ENCODE measurements at places on chromosomes 1 and 21. TPM values are rescaled to one million over a fixed set of nuclear protein-coding genes. Genes with fewer than 3 reads are reported as not detected.
A peak's percentile ranks its signal among the peaks of the same experiment; 100 is the strongest.

- no peak for DNase-seq
These were observed 12.1 kb downstream of the MCL1 start for GRCh38 chr1:150567341-150567716.

DNA sequence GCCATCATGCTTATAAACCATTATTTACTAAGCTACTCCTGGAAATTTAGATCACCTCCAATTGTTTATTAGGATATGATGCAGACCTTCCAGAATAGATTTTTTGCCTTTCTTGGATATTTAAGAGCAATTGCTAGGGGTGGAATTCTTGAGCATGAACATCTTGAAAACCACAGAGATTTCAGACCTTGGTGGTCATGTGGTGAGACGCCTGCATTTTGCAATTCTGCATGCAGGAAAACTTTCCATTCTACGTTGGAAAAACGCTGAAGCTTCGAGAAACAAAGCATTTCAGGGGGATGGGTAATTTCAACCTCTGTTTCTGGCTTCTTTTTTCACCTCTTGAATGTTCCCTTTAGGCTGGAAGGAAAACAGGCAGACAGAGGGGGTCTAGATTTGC, 596.3 kb downstream of the KIF26B start:
- DNase-seq = no peak

The CYP4A11 gene
- not detected for total RNA-seq

- DNase-seq = no peak
These were observed 11.3 kb upstream of the MARK1 start for GRCh38 chr1:220516722-220517042.

DNA sequence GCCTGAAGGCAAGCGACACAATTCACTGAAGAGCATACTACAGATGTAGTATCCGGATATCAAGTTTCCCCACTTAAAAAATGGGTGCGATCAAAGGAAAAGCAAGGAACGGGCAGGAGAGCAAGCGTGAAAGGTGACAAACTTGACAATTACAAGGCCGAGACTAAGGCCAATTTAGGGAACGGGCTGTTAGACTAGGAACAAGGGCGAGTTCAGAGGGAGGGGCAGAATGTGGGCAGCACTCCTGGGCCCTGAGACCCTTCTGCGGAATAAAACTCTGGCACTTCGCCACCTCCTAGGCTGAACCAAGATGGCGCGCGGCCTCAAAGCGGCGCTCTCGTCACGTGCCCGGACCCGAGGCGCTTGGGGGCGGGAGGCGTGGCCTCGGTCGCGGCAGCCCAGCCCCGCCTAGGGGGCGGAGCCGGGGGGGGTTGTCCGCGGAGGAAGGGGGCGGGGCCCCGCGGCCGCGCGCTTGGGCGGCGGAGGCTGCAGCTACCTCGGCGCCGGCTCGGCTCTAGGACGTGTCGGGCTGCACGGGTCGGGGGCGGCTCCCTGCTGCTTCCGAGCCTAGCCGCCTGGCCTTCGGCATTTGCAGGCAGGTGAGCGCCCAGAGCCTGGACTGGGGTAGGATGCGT, at the start of gene PPFIA4:
TSS of gene PPFIA4 (plus strand) at position 461 of the 635 bp plus-strand sequence. CDS start 12,518 bp downstream, outside the sequence.
- peak; percentile 44 for DNase-seq

DNA sequence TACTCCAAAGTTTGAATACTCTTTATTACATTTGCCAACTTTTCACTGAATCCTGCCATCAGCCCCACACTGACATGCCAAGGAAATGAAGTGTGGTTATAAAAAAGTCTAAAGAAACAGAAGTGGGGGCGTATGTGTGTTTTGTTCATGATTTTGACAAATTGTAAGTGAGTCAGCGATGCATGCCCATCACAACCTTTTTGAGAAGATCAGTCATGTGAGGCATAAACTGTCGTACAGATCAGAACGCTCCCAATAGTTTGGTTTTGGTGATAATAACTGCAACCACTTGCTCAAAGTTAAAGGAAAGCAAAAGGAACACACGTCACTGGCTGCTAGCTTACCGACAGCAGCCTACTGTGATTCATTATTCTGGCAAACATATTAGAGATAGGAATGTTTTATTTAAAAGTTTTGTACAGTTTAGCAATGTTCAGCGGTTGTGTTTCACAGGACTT, 95.6 kb downstream of the RGS2 start:
- DNase-seq = peak; percentile 18

Data from thoracic aorta (tissue), 2 donors.